ENCODE measurements at places on chromosomes 3 and 15.

- DNase-seq, result no peak
These were observed 41.8 kb upstream of the MUC13 start for GRCh38 chr3:124976383-124976782.

GRCh38 chr15:35876762-35877161 is 330.8 kb upstream of the DPH6 start:
- no peak for DNase-seq

DNA sequence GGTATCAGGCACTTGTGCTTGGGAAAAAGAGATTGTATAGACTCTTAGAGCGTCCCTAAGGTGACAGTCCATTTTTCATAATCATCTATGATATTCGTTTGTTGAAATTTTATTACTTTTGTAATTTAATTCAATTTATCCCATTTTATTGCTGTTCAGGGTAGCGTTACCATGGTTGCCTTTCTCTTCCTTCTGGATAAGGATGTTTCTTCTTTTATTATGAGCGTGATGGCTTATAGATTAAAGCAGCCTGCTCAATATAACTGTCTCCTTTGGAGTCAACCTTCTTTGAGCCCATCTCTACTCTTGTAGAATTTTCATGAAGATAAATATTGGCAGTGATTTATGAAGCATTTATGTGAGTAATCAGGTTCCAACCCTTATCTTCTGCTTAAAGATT is 182.0 kb downstream of the LRTM1 start:
- no peak for DNase-seq

GRCh38 chr3:139203752-139204151 is 140.1 kb upstream of the MRPS22 start:
- DNase-seq, result no peak

DNA sequence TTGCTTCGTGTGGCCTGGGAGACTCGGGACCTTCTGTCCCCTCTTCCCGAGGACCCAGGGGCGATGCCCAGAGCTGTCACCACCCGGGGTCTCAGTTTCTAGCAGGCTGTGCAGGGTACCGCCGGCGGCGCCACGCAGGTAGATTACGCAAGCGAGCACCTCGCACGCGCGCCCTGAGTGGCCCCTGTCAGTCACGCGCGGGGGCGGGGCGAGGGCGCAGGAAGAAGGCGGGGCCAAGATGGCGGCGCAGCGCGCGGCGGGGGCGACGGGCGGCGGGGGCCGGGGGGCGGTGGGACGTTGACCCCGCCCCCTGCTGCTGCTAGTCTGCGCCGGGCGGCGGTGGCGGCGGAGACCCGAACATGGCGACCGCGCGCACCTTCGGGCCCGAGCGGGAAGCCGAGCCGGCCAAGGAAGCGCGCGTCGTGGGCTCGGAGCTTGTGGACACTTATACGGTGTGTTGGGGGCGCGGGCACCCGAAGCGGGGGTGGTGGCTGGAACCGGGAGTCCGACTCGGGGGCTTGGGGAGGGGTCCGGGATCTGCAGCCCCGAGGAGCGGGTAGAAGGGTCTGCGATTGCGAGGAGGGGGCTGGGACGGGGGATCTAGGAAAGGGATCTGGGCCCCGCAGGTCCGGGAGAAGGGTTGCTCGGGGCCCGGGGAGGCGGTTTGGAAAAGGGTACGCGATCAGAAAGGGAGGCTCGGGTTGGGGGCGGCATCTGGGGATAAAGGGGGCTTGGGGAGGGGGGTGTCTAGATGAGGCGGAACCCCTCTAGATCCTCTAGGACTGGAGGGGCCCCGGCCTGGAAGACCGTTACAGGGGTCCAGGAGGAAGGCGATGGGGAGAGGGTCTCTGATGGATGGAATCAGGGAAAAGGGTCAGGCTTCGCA is at the start of gene NISCH:
Gene NISCH (plus strand): TSS at position 322 of the 886 bp plus-strand sequence. CDS start 38 bp downstream, at position 360.
- DNase-seq, result peak; percentile 94

DNA sequence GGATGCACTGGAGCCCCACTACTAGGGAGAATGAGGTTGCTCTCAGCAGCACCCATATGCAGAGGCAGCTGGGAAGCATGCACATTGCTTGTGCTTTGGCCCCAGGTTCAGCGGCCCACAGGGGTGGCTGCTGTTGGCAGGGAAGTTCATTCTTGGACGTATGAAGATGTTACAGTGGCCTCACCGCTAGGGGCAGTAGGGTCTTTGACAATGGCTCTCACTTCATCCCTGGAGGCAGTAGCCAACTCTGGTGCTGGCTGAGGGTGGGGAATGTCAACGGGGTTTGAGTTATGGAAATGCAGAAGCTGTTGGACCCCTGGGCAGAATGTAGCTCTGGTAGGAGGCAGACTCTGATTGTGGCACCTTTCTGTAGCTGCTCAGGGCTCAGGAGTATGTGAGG is 279.9 kb downstream of the SCAPER start:
- no peak for DNase-seq

DNA sequence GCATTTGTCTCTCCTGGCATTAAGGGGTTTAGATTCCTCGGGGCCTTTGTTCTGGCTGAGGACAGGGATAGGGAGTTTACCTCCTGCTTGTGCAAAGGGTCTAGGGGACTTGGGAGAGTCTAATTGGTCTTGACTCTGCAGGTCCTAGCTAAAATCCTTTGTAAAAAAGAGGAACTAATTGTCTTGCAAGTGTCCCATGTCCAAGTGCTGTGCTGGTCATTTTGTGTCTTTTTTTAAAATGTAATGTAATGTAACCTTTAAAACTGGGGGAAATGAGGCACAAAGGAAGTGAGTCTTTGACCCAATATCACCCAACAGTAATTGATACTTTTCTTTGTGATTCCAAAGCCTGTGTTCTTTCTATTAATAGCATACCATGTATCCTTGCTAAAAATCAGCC is 14.9 kb upstream of the C3orf80 start:
- no peak for DNase-seq

- DNase-seq, result no peak
These were observed 28.1 kb downstream of the MCF2L2 start for GRCh38 chr3:183400352-183400751.
